HFFc6 (cell line): ENCODE measurements at places on chromosomes 1 and 21. TPM values are rescaled to one million over a fixed set of nuclear protein-coding genes. Genes with fewer than 3 reads are reported as not detected.

DNA sequence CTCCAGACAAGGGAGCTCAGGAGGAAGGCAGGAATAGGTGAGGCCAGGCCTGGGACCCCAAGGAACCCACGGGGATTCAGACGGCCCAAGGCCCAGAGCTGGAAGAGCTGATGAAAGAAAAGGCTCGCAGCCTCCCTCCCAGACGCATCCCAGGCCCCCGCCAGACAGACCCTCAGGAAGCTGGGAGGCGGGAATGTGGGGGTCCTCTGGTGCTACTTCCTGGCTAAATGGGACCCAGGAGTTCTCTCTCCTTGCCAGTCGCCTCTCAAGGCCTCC lies 430 bp downstream of the FBXO2 start:
- DNase-seq = no peak

GRCh38 chr1:206555473-206555935 lies 48.2 kb downstream of the RASSF5 start:
- DNase-seq = no peak

- no peak for DNase-seq
Measured at GRCh38 chr1:240188139-240188538, 96.5 kb downstream of the FMN2 start.

DNA sequence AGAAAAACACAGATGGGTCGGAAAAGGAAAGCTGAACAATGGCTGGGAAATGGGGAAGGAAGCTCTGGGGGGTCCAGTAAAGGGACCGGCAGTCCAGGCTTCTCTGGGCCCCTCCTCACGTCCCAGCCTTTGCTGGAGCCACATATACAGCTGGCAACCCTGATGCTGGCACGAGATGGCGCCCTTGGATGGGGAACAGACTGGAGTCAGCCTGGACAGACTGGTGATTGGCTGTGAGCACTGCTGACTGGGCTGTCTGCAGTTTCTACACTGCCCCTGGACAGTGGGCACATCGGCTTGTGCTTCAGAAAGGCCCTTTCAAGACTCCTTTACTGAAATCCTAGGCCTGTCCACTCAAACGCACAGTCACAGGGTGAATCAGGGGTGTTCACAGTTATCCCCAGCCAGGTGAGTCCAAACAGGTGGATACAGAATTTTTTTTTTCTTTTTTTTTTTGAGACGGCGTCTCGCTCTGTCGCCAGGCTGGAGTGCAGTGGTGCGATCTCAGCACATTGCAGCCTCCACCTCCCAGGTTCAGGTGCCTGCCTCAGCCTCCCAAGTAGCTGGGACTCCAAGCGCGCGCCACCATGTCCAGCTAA lies 31.1 kb upstream of the ZBTB40 start:
- peak; percentile 70 for DNase-seq

DNA sequence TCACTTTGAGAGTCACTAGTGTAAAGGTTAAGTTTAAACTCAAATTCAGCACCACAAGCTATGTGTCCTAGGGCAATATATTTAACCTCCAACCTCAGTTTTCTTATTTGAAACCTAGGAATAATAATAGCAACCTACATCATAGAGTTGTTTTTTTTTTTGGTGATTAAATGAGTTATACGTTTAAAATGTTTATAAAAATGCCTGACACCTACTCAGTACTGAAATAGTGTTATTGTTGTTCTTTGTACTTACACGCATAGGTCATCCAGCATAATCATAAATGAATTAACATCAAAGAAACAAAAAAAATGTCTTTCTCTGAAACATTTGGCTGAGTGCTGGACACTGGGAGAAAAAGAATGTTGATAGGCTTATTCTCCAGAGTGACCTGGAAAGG lies 266.8 kb upstream of the PRMT6 start:
- no peak for DNase-seq

- DNase-seq = no peak
Measured at GRCh38 chr1:151859891-151860293, 6.4 kb upstream of the THEM5 start.

DNA sequence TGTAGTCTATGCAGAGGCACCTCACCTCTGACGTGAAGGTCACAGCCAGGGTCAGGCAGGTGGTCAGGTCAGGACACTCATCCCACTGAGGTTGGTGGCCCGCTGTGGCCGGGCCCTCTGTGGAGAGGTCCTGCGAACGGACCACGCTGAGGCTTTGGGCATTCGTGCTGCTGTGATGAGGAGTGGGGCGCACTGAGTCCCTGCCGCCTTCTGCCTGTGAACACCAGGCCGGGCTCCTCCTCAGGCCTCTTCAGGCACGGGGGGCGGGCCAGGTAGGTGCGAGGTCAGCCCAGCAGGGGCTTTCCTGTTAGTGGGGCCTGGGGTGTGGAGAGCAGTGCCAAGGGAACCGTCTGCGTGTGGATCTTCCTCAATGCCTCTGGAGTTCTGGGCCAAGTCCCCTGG lies 39.0 kb downstream of the COQ8A start:
- DNase-seq = no peak

DNA sequence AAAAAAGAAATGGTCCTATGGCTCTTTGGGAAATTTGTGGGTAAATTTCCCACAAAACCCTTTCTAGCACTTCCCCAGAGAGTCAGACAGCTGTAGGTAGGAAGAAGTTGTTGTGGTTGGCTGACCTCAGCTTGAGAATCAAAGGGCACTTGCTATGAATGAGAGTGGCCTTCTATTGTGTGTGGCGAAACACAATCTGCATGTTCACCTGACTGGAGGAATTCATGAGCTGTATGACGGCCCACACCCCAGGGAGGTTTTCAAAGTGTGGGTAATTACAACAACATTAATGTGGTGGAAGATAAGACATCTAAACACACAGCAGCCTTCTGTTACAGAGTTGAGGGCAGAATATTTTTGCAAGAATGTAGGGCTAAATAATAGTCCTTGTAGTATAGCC lies 38.8 kb downstream of the NGF start:
- no peak for DNase-seq

DNA sequence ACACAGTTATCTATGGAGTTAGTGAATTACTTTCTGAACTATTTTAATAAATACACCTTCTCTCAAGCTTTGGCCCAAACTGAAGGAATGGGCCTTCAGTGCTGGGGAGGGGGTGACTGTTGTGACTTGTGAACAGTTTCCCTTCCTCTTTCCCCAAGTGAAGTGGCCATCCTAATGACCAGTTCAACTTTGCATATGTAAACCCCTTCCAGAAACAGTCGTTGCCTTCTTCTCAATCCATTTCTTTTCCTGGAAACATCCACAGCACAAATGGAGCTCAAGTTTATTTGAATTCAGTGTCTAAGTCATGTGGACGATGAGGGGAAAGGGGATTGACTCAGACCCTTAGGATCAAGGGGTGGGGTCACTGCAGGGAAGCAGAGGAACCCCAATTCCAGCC lies 1.3 kb upstream of the INPP5B start:
- DNase-seq = no peak

DNA sequence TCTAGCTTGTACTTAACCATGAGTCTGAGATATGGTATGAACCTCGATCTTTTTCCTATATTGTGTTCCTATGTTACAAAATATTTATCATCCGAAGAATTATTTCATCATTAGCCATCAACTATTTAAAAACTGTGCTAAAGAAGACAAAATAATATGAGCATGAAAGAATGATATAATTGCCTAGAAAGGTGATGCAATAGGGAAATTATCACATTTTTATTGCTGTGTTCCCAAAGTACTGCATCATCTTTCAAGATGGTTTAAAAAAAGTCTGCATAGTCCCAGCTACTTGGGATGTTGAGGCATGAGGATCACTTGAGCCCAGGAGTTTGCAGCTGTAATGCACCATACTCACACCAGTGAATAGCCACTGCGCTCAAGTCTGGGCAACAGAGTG lies 126.7 kb downstream of the APP start:
- DNase-seq = no peak

DNA sequence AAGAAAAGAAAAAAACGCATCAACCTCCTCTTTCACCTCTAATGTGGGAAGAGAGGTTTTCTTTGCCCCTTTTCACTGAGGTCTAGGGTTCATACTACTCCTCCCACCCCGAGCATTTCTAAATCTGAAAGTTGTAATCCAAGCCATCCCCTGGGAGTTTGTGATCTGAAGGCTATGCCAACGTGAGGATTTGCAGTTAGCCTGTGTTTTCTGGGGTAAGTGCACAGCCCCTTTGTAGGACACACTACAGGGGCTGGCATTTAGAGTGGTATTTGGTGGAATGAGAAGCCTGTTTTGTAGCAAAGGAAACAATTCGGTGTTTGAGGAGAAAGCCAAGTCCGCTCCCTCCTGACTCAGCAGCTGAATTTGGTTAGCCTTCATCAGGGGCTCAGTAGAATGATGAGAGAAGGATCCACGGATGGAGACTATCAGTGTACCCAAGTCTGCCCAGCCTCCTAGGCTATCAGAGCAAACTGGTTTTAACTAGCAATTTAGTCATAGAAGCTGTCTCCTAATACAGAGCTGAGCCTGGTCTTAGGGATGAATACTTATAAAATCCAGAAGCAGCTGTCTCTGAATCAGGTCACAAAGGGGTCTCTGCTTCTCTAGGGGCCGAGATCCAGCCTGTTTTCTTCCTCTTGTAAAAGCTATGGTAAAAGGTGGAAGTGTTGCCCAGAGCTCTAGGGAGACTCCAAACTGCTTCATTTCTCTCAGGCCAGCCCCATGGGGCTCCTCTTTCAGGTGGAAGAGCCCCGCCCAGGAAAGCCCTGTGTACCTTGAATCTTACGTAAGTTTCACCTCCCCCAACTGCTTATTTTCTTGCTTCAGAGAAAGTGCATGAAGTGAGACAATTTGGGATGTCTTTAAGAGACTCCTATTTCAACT lies 2.1 kb downstream of the PCP4L1 start:
- DNase-seq = no peak

DNA sequence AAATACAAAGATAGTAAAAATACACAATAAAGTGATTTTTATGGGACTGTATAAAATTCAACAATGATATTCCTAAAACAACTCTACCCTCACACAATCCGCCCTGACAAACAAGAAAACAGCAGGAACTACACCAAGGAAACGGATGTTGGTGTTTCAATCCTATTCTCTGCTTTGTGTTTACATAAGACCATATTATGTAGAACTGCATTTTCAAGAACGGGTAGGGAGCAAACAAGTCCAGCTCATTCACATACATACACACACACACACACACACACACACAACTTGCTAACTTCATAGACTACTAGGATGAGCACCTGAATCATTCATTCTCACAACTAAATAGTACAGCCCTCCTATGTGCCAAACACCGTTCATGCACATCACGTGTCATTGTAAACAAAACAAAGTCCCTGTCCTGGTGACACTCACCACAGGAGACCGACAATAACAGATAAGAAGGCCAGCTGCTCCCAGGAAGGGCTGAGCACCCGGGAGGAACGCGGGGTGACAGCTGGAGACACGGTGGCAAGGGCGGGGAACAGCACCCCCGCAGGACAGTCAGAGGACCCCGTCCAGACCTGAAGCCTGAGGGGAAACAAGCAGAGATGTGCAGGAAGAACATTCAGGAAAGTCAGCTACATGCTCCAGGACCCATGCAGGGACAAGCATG lies 43.0 kb downstream of the NPHP4 start:
- no peak for DNase-seq

GRCh38 chr1:211257826-211258225 lies 1.3 kb upstream of the RCOR3 start:
- peak; percentile 25 for DNase-seq

- DNase-seq = no peak
Measured at GRCh38 chr1:108871050-108871724, 5.6 kb upstream of the GPSM2 start.

- DNase-seq = peak; percentile 23
Measured at GRCh38 chr1:43241413-43241836, 28.4 kb upstream of the TMEM125 start.

The ARTN gene
- 0.12 to 0.79 TPM (median 0.35 TPM) in 3 replicates for total RNA-seq
